Stimulated activated CD8-positive, alpha-beta memory T cell treated with anti-CD3 and anti-CD28 coated beads, Interleukin-4, amount 100 ng/mL, for 1 hour (primary cell): ENCODE measurements at places on chromosomes 7 and 10.

DNA sequence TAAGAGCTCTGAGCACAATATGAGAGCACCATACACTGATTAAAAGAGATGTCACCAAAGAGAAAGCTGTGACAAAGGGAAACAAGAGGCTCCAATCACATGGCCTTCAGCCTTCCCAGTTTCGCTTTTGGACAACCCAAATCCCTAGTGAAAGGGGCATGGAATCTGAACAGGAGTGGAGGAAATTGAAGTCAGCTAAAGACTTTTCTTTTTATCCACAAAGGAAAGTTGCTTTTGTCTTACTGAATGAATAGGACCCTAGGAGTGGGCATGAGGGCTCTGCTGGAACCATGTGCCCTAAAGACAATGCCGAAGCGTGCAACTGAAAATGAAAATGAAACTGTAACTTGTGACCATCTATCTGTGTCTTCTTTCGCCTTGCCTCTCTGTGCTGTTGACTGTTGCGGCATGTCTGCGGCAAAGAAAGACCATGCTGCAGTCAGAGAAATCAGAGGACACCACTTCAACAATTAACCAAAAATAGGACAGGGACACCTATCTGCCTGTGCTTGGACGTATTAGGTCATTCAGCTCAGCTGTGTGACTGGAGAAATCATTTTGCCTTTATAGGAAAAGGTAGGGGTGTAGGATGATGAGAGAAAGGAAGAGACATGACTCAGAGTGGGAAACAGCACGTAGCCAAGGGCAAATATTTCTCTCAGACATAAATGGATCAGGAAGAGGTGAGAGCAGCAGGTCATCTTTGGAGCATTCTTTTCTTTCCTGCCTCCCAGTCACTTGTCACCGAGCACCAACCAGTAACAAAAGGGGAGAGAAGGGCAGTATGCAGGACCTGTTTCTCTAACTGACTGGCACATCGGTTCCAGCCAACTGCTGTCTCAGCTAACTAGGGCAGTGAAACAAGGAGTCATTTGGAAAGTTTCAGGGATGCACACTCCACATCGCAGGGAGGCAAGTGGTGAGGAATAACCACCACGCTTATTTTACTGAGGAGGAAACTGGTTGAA lies 12.3 kb downstream of the CAV2 start:
- DNase-seq = no peak

GRCh38 chr10:114615600-114616007 lies 42.5 kb downstream of the ABLIM1 start:
- DNase-seq = no peak

- no peak for DNase-seq
Observed at GRCh38 chr10:121680879-121681655, 82.8 kb upstream of the FGFR2 start.

- no peak for DNase-seq
Observed at GRCh38 chr7:121414436-121414835, 18.3 kb upstream of the FAM3C start.

GRCh38 chr7:143008007-143008901 lies 18.7 kb downstream of the OR9A2 start:
- DNase-seq = peak; percentile 64

- DNase-seq = no peak
Observed at GRCh38 chr7:108152198-108152597, 22.0 kb upstream of the LAMB4 start.

GRCh38 chr10:51972733-51973346 lies 273.4 kb upstream of the CSTF2T start:
- DNase-seq = no peak

GRCh38 chr7:2713978-2714377 lies 26.0 kb downstream of the AMZ1 start:
- no peak for DNase-seq

- no peak for DNase-seq
Observed at GRCh38 chr10:128001363-128001745, 94.5 kb downstream of the PTPRE start.

GRCh38 chr10:101986624-101986971 lies 69.4 kb downstream of the ARMH3 start:
- no peak for DNase-seq

DNA sequence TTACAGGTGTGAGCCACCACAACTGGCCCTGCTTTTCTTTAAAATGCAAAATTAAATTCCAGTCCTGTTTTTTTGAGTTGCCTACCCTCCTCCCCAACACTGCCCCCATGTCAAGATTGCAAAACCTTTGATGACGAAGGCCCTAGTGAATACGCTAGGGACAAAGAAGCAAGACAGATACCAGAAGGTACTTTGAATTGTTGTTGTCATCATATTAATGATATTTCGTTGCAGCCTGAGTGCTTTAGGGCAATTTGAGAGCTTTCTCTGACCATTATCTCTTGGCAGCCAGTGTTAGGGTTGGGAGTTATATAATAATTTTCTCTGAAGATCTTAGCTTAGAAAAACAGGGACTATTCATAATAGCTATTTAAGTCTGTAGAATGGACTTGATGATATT lies 7.1 kb downstream of the CCSER2 start:
- DNase-seq = no peak
